Frontal cortex (tissue), 4 donors: ENCODE measurements at places on chromosomes 1 and 21. TPM values are rescaled to one million over a fixed set of nuclear protein-coding genes. Genes with fewer than 3 reads are reported as not detected.

Gene TNFRSF8
- not detected for total RNA-seq

Gene ERG
- total RNA-seq = 0.82 TPM

Gene ADAMTS4
- total RNA-seq = 0.41 TPM

Gene C1QB
- 5.3 TPM for total RNA-seq

Gene AMPD1
- total RNA-seq = not detected

Gene CSF3R
- total RNA-seq = 1.2 TPM

Gene BTBD8
- total RNA-seq = 61.1 TPM

Gene GABRD
- total RNA-seq = 2.0 TPM

Gene CYP4A11
- not detected for total RNA-seq

Gene ACTN2
- total RNA-seq = 33.8 TPM

Gene CRABP2
- 7.7 TPM for total RNA-seq

Gene TRIM17
- total RNA-seq = 1.6 TPM

Gene SPATA21
- not detected for total RNA-seq

Gene CRP
- not detected for total RNA-seq

Gene SLC35F3
- total RNA-seq = 2.4 TPM

Gene FMO3
- not detected for total RNA-seq

Gene PLA2G4A
- 1.2 TPM for total RNA-seq

Gene CD2
- not detected for total RNA-seq

Gene CELA2B
- total RNA-seq = not detected

Gene CEPT1
- 47.7 TPM for total RNA-seq

Gene GNG12
- total RNA-seq = 21.2 TPM

Gene CFAP126
- total RNA-seq = not detected

Gene NCAM2
- 63.6 TPM for total RNA-seq

Gene S100A3
- not detected for total RNA-seq

Gene ECM1
- total RNA-seq = 0.41 TPM

Gene PDC
- total RNA-seq = not detected

Gene ARHGAP30
- 0.82 TPM for total RNA-seq

Gene NTRK1
- total RNA-seq = 0.41 TPM

Gene KRTAP10-3
- total RNA-seq = not detected

Gene B3GALT2
- 148 TPM for total RNA-seq

Gene AMY1C
- total RNA-seq = not detected

Gene MTF2
- total RNA-seq = 64.4 TPM

Gene GALE
- 26.1 TPM for total RNA-seq

Gene ATF3
- total RNA-seq = 1.6 TPM

Gene LDLRAD2
- not detected for total RNA-seq

Gene TNFRSF1B
- total RNA-seq = 2.0 TPM

Gene CASZ1
- total RNA-seq = 1.6 TPM

Gene ARHGEF16
- total RNA-seq = not detected

Gene CYP4Z1
- 0.41 TPM for total RNA-seq

Gene ANGPTL1
- total RNA-seq = 2.0 TPM

Gene PERM1
- not detected for total RNA-seq

Gene FMO4
- total RNA-seq = 0.82 TPM

Gene NEK2
- 2.9 TPM for total RNA-seq

Gene RPTN
- total RNA-seq = not detected

Gene GSTM1
- total RNA-seq = 4.1 TPM

Gene PDIK1L
- 109 TPM for total RNA-seq

Gene ERO1B
- 12.6 TPM for total RNA-seq

Gene FCRL6
- not detected for total RNA-seq

Gene CD1B
- total RNA-seq = not detected

Gene NENF
- 21.2 TPM for total RNA-seq

Gene AADACL3
- not detected for total RNA-seq

Gene KIF1B
- 162 TPM for total RNA-seq

Gene OR2T12
- total RNA-seq = not detected

Gene KRTAP11-1
- not detected for total RNA-seq

Gene COL11A1
- 20.0 TPM for total RNA-seq

Gene PDXK
- total RNA-seq = 22.4 TPM
